Right renal pelvis (tissue), 4 donors: ENCODE measurements at places on chromosomes 5 and 9. TPM values are rescaled to one million over a fixed set of nuclear protein-coding genes. Genes with fewer than 3 reads are reported as not detected.

The RGS14 gene
- 18.7 TPM for polyA plus RNA-seq

The ADCY2 gene
- polyA plus RNA-seq: 6.3 TPM

The DEPDC1B gene
- 31.2 TPM for polyA plus RNA-seq

The LCN15 gene
- polyA plus RNA-seq: not detected

The BARHL1 gene
- not detected for polyA plus RNA-seq

The DAB2 gene
- 192 TPM for polyA plus RNA-seq

The ADGRD2 gene
- polyA plus RNA-seq: 0.14 TPM

The AGXT2 gene
- 51.2 TPM for polyA plus RNA-seq

The FAM153A gene
- polyA plus RNA-seq: 0.32 TPM

The NUTM2G gene
- 0.53 TPM for polyA plus RNA-seq

The OLFM1 gene
- polyA plus RNA-seq: 7.3 TPM

The IL33 gene
- 13.5 TPM for polyA plus RNA-seq

The NR6A1 gene
- polyA plus RNA-seq: 0.76 TPM

The FCN1 gene
- polyA plus RNA-seq: 2.7 TPM

The ARHGAP26 gene
- polyA plus RNA-seq: 12.2 TPM

The MRNIP gene
- polyA plus RNA-seq: 31.0 TPM

The SLC45A2 gene
- 0.40 TPM for polyA plus RNA-seq
